T-helper 17 cell (primary cell): ENCODE measurements at places on chromosomes 3 and 15. TPM values are rescaled to one million over a fixed set of nuclear protein-coding genes. Genes with fewer than 3 reads are reported as not detected.

GRCh38 chr3:111392894-111393398 lies 149.1 kb upstream of the CD96 start:
- H3K27ac ChIP-seq: peak overlapping the region; percentile 65
- H3K4me1 ChIP-seq: peaks cover 11% of the 10 kb centered on the region
- H3K4me3 ChIP-seq: no peak overlapping the region
- DNase-seq: peak; percentile 9

GRCh38 chr15:43792761-43793476 lies 799 bp downstream of the SERF2 start:
- H3K27ac ChIP-seq: peak overlapping the region; percentile 98
- no peaks in the 10 kb centered on the region for H3K27me3 ChIP-seq
- H3K36me3 ChIP-seq: peaks cover 11% of the 10 kb centered on the region
- DNase-seq: no peak
- peaks cover 31% of the 10 kb centered on the region for H3K4me1 ChIP-seq

DNA sequence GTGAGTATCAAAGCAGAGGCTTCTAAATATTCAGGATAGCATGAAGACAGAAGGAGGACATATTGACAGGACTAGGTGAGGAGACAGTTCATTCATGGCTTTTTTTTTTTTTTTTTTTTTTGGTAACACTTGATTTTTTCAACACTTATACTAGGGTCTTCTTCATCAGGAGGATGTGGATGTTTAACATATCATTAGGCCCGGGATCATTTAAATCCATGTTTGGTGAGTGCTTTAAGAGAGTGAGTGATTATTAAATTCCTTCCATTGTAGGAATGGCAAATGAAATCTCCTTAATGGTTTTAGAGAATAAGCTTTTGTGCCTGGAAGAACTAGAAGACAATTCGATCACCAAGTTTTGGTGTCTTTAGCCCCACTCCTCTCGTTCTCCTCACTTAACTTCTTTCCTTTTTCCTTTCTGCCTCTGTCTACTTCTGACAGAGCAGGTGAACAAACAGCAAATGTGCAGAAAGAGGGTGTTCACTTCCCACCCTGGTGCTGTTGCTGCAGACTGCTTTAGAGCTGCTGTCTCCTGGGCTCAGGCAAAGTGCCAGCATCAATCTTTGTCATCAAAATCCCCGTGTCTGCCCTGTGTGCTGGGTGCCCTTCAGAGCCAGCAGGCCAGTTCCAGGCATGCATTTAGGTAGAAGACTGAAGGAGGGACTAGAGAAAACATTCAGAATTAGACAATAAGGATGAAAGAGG lies 35.6 kb upstream of the RAB11A start:
- peak overlapping the region; percentile 88 for H3K4me3 ChIP-seq
- H3K4me1 ChIP-seq: peaks cover 50% of the 10 kb centered on the region
- no peak for DNase-seq
- no peaks in the 10 kb centered on the region for H3K27me3 ChIP-seq

- peak overlapping the region; percentile 85 for H3K27ac ChIP-seq
- peaks cover 20% of the 10 kb centered on the region for H3K4me1 ChIP-seq
- H3K4me3 ChIP-seq: no peak overlapping the region
- H3K36me3 ChIP-seq: no peaks in the 10 kb centered on the region
These were observed 46.5 kb downstream of the PTPN9 start for GRCh38 chr15:75532413-75533250.

GRCh38 chr3:169237201-169237600 lies 426.3 kb downstream of the MECOM start:
- no peak for DNase-seq
- H3K4me1 ChIP-seq: no peaks in the 10 kb centered on the region
- H3K27me3 ChIP-seq: peaks cover 36% of the 10 kb centered on the region
- H3K36me3 ChIP-seq: no peaks in the 10 kb centered on the region

DNA sequence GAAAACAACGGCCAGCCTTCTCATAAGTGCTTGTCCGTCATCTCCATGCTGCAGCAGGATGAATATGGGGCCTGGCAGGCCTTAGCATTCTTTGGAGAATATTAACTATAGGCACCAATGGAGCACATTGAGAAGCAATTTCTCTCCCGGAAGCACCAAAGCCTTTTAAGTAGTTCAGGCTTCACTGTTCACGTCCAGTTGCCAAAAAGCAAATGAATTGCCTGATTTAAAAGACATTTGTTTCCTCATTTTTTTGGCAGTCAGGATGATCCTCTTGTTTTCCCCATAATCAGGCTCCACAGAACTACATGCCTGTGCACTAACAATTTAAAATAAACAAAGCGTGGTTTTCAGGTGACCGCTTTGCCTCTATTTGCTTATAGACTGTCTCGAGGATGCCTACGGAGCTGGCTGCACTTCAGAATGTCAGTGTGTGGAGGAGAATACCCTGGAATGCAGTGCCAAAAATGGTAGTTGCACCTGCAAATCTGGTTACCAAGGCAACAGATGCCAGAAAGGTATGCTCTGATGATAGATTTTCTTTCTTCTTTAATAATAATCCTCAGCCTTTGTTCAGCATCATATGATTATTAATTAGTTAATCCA lies 725.2 kb upstream of the GOLIM4 start:
- no peaks in the 10 kb centered on the region for H3K36me3 ChIP-seq
- no peak overlapping the region for H3K4me3 ChIP-seq
- no peaks in the 10 kb centered on the region for H3K27me3 ChIP-seq
- no peaks in the 10 kb centered on the region for H3K4me1 ChIP-seq

GRCh38 chr15:44468709-44469385 lies 41.4 kb downstream of the CTDSPL2 start:
- no peaks in the 10 kb centered on the region for H3K27me3 ChIP-seq
- peaks cover 4% of the 10 kb centered on the region for H3K36me3 ChIP-seq
- H3K4me3 ChIP-seq: no peak overlapping the region

CRABP1 gene
- not detected for total RNA-seq

TNNC1 gene
- 3.8 TPM for total RNA-seq

C2CD4A gene
- 0.60 TPM for total RNA-seq

ACKR4 gene
- not detected for total RNA-seq
